ENCODE measurements at places on chromosomes 11 and 22. TPM values are rescaled to one million over a fixed set of nuclear protein-coding genes. Genes with fewer than 3 reads are reported as not detected.

Gene VWCE
- total RNA-seq, result 4.6 TPM

Gene MAP4K2
- total RNA-seq, result 66.3 TPM

Gene PKNOX2
- 0.10 TPM for total RNA-seq

Gene MS4A4A
- total RNA-seq, result not detected

Gene OR2AT4
- not detected for total RNA-seq

Gene B3GAT1
- total RNA-seq, result not detected

Gene ESAM
- total RNA-seq, result 190 TPM

Gene ADAMTS8
- not detected for total RNA-seq

Gene RAB3IL1
- 2.0 TPM for total RNA-seq

Gene PTGDR2
- under 0.01 TPM for total RNA-seq

Gene COMT
- 298 TPM for total RNA-seq

Gene SCT
- not detected for total RNA-seq

Gene CDC42BPG
- total RNA-seq, result 0.33 TPM

Gene TRIM49D2
- total RNA-seq, result not detected

Gene ZDHHC13
- 80.3 TPM for total RNA-seq

Gene RIC3
- not detected for total RNA-seq

Gene HTR3A
- not detected for total RNA-seq

Gene RTCB
- 133 TPM for total RNA-seq

Gene HBG1
- not detected for total RNA-seq

Gene CCDC73
- not detected for total RNA-seq

Gene PKDREJ
- total RNA-seq, result not detected

Gene SLC22A6
- total RNA-seq, result not detected

Gene SERPING1
- total RNA-seq, result not detected

Gene OR8J3
- total RNA-seq, result not detected

Gene KCNK4
- not detected for total RNA-seq

Gene MRGPRX4
- not detected for total RNA-seq

Gene CATSPER1
- 0.10 TPM for total RNA-seq

Gene LRRC74B
- not detected for total RNA-seq

Gene HTATIP2
- 49.4 TPM for total RNA-seq

Gene TRIM51
- not detected for total RNA-seq

Gene DGAT2
- total RNA-seq, result 1.3 TPM

Gene IL17REL
- under 0.01 TPM for total RNA-seq

Gene MCHR1
- 0.65 TPM for total RNA-seq

Gene HORMAD2
- total RNA-seq, result not detected

Gene TBX1
- total RNA-seq, result 27.4 TPM

Gene SLC22A25
- total RNA-seq, result not detected
